ENCODE measurements at places on chromosomes 11 and 22.

- no peak for DNase-seq
Observed at GRCh38 chr11:83566950-83567349, 280.8 kb upstream of the CCDC90B start.

GRCh38 chr11:60813324-60813723 lies 28.2 kb downstream of the MS4A10 start:
- no peak for DNase-seq

GRCh38 chr22:25281675-25282345 lies 62.4 kb downstream of the CRYBB2 start:
- DNase-seq = no peak

DNA sequence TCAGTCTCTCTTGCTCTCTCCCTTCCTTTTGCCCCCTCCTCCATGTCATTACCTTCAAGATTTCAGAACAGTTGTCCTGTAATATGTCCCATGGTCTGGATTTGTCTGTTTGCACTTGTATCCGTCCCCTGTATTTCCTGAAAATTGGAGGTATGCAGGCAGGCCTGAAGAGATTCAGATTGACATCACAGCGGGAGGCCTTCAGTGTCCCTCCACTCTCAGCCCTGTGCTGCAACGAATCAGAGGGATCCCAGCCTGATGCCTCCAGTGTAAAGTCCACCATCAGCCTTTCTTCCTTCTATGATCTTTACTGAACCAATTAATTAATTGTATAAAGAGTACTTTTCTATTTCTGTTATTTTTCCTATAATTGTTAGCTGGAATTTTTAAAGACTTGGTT lies 57.3 kb downstream of the ELMOD1 start:
- DNase-seq = no peak

- no peak for DNase-seq
Observed at GRCh38 chr22:24043958-24044357, 32.9 kb downstream of the CABIN1 start.

GRCh38 chr11:9815486-9816136 lies 151.7 kb downstream of the SWAP70 start:
- DNase-seq = no peak

DNA sequence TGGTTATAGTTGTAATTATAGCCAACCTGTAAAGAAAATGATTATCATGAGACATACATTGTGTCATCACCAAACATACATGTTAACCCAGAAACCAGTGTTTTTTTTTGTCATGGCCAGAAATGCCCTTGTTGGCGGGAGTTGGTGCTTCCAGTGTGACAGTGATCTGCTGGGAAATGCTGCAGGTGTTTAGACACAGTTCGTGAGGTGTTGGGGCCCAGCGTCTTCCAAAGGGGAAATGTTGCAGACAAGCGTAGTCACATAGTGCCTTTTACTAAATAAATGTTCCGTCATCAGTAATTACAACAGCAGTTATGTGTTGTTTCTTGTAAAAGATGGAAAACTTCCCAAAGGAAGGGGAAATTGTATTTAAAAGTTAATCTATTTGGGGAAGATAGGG lies 92.6 kb upstream of the GAL start:
- no peak for DNase-seq

GRCh38 chr11:132343445-132344175 lies 973.2 kb downstream of the NTM start:
- no peak for DNase-seq

DNA sequence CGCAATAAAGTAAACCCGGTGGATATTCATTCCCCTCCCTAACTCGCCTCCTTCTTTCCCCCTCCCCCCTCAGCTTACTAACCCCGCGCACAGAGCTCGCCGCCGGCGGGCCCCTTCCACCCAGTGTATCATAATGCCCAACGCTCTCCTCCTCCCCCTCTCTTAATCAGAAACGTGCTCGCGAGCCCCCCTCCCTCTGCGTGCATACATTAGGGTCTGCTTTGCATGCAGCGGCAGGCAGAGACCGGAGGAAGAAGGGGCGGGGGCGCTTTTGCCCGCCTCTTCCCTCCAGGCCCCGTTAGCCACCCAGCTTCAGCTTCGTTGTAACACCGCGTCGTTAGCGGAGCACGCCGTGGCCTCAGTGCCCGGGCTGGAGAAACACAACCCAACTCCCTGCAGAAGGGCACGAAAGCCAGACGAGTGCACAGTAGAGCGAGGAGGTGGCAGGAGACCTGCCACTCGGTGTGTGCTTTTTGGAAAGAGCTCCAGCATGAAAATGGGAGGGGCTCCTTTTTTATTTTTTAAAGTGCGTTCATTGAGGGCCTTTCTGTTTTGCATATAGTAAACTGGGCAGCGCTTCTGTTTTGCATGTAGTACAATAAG lies 901 bp upstream of the KMT2A start:
- DNase-seq = peak; percentile 46

DNA sequence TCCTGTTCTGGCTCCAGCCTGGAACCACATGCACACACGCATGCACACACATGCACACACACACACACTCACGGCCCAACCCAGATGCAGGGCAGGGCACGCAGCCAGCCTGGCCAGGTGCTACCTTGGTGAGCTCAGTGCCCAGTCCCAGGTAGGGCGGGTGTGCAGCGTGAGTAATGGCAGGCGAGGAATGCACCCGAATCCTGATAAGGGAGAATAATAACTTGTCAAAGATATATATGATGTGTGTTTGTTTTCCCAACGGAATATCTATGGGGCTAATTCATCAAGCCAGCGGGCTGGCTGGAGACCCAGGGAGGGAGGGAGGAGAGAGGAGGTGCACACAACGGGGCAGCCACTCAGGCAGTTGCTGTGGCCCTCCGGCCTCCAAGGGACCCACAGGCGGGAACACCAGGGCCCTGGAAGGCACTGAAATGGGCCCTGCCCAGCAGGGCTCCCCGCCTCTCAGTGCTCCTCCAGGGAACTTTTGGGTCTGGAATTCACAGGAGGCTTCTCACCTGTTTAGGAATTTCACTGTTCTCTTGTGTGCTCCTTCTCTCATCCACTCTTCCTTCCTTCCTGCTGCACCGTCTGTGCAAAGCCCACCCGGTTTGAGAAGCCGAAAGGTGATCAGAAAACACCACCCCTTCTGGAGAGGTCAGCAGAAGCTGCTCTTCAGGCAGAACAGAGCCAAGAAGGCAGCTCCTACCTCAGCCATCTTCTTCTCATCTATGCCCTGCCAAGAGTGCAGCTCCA lies 79.0 kb downstream of the BUD13 start:
- no peak for DNase-seq

Measured in T-helper 9 cell (primary cell).